ENCODE measurements at places on chromosomes 3 and 15.

DNA sequence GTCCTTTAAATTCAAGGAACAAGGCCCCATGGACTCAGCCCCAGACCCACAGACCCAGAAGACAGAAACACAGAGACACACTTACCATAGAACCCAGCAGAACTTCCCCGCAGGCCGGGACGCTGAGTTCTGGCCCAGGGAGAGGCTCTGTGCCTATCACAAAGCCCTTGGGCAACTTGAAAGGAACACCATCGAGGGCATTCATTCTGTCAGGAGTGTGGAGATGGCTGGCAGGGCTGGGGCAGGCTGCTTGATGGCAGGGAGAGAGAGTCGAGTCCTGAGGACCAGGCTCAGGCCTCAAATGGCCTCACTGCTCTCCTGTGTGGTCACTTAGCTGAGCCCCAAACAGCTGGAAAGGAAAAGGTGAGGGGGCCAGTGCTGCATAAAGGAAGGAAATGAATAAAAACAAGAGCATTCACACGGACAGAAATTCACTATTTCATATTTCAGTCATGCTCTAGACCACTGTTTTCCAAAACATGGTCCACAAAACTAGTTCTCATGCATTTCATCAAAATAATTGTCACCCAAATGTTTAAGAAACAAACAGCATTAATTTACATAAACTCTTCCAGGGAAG lies 8.9 kb downstream of the UBAP1L start:
- DNase-seq: no peak

- no peak for DNase-seq
Observed at GRCh38 chr3:191070762-191071403, 128.2 kb upstream of the OSTN start.

GRCh38 chr3:158801201-158801600 lies 653 bp upstream of the MFSD1 start:
- DNase-seq: no peak

- DNase-seq: peak; percentile 54
Observed at GRCh38 chr3:129794311-129795185, 99.0 kb downstream of the TMCC1 start.

- no peak for DNase-seq
Observed at GRCh38 chr15:73403171-73403570, 34.4 kb upstream of the HCN4 start.

DNA sequence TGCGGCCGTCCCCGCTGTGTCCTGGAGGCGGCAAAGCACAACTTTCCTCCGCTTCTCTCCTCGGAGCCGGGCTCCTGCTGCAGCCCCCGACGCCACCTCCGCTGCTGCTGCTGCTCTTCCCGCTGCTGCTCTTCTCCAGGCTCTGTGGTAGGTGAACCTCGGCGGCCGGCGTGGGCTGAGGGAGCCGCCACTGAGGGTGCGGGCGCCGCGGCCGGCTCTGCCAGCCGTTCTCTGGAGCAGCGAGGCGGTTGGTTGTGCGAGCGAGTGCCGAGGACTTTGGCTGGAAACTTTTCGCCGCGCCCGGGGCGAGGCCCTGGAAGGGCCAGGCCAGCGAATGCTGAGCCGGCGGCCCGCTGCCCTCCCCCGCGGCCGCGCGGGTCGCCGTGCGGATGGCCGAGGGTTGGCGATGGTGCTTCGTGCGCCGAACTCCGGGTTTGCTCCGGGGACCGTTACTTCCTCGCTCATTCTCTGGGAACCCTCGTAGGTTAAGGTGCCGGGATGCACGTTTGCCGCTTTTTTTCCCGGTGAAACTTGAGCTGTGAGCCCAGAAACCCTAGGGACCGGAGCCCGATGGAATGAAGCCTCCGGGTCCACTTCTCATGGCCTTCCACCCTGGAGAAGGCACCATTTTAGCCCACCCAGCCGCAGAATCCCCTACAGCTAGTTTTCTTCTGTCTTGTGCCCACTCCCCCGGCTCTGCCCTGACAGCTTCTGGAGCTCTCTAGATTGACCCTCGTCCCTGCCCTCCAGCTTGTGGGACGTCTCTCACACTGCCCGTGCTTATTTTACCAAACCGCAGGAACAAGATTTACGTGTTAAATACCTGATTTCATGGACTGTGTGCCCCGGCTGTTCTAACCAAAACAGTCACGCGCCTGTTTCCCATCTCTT lies 660 bp downstream of the NECTIN3 start:
- peak; percentile 20 for DNase-seq

DNA sequence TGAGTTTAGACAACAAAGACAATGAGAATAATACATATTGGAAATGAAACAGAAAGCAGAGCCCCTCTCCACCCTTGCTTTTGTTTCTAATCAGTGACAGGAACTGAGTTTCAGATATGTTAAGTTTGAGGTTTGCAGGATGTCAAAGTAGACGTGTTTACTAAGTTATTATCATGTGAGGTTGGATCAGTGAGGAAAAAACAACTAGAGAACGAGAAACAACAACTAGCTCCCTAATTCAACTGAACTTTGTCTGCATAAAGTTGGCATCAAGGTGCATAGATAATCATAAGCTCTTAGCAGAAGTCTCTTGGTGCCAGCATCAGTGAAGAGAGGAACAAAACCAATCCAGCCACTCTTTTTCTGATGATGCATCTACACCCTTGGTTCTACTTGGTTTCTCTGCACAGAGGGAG lies 491.1 kb upstream of the NR2F2 start:
- no peak for DNase-seq

GRCh38 chr15:38129531-38130204 lies 123.0 kb upstream of the SPRED1 start:
- DNase-seq: no peak

DNA sequence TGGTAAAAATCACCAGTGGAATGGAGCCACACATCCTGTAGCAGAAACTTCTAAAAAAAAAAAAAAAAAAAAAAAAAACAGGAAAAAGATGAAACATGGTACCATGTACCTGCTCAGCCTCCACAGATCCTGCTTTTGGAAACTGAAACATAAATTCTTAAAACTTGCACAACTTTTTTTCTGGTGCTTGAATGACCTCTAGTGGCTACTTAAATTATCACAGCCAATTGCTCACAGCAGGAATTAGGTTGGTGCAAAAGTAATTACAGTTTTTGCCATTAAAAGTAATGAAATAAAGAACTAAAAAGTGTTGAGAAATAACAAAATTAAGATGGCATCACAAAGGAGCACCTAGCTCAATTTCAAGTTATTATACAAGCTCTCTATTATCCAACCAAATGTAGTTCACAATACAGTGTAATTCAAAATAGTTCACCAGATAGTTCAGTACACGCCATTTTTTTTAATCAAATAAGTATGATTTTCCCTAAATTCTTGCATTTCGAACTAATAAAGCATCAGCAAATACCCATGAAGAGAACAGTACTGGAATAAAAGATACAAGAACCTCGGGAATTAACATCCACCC lies 80.6 kb downstream of the ULK4 start:
- DNase-seq: no peak

DNA sequence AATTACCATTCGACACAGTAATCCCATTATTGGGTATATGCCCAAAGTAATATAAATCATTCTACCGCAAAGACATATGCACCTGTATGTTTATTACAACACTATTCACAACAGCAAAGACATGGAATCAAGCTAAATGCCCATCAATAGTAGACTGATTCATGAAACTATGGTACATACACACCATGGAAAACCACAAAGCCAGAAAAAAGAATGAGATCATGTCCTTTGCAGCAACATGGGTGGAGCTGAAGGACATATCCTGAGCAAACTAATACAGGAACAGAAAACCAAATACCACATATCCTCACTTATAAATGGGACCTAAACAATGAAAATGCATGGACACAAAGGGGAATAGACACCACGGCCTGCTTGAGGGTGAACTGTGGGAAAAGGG lies 11.1 kb upstream of the MCF2L2 start:
- no peak for DNase-seq

- no peak for DNase-seq
Observed at GRCh38 chr15:69755551-69756310, 303.1 kb downstream of the RPLP1 start.

DNA sequence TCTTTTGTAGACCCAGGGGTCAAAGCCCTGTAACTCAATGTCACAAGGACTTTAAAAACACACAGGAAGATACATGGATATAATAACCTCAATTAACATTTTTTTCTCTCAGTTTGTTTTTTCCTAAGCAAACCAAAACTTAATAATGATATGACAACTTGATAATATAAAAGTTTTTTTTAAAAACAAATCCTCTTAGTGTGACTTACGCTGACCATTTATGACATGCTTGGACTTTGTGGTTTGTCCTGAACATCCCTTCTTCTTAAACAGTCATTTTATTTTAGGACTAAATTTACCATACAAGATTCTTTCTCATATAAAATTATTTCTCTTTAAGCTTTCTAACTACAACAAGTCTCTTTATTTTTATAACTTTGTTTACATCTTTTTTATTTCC lies 25.4 kb upstream of the FAM3D start:
- no peak for DNase-seq

- no peak for DNase-seq
Observed at GRCh38 chr3:111352585-111352984, 189.4 kb upstream of the CD96 start.

DNA sequence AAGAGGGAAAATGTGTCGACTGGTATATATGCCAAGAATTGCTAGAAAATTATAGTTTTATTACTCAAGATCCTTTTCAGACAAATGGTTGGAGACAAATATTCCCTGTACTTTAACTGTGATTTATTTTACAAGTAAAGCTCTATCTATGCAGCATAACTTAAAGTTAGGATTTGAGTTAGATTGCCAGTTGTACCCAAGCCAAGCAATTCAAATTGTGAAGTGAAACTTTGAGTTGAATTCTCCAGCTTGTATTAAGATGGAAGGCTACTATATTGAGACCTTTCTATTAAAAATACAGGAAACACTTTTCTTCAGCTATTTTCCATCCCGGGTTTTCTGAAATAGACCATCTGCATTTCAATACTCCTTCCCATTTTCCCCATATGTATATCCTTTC lies 333.1 kb upstream of the RBMS3 start:
- DNase-seq: no peak

GRCh38 chr3:169750665-169751064 lies 14.2 kb downstream of the TERC start:
- DNase-seq: no peak

GRCh38 chr15:71562251-71562650 lies 248.1 kb upstream of the NR2E3 start:
- no peak for DNase-seq

GRCh38 chr15:27238707-27239423 lies 267.9 kb downstream of the GABRG3 start:
- no peak for DNase-seq

GRCh38 chr3:29447946-29448627 lies 167.2 kb downstream of the RBMS3 start:
- no peak for DNase-seq

DNA sequence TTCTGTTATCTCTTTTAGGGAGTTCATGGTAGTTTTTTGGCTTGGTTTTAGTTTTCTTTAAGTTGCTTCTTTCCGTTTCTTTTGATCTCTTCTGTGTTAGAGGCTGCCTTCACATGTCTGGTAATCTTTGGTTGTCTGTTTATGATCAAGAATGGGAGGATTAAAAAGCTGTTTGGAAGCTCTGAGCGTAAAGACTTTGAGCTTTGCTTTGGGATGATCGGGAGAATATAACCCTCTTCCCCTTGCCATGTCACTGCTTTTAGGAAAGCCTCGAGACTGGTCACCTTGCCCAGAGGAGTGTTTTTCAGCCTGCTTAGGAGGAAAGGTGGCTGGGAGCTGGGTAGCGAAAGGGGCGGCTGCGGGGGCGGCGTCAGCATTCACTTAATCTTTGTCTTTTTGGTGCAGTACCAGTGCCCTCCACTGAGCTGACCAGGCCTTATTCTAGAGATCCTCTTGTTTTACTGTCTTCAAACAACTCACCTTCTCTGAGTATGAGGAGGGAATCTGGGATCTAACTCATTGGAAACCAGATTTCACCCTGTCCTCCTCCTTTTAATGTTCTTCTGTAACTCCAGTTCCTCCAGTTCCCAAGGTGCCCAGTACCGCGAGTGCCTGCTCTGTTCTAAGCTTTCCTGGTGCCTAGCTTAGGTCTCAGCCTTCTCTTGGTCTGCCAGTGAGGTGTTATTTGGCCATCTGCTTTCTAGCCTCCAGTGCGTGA lies 15.5 kb downstream of the TATDN2 start:
- no peak for DNase-seq

DNA sequence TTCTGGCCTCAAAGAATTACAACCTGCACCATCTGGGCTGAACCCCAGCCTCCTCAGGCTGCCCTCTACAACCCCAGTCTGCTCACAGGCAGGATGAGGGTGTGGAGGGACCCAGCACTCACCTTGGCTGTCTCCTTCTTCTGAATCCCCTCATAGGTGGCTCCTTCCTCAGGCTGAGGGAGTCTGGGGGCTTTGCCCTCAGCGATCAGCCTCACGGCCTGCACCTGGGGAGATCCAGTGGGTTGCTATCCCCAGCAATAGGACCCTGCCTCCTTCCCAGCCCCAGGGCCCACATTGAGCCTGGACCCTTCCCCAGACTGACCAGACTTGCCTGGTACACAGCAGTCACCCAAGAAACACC lies 25.1 kb downstream of the ALDH1L1 start:
- DNase-seq: no peak

DNA sequence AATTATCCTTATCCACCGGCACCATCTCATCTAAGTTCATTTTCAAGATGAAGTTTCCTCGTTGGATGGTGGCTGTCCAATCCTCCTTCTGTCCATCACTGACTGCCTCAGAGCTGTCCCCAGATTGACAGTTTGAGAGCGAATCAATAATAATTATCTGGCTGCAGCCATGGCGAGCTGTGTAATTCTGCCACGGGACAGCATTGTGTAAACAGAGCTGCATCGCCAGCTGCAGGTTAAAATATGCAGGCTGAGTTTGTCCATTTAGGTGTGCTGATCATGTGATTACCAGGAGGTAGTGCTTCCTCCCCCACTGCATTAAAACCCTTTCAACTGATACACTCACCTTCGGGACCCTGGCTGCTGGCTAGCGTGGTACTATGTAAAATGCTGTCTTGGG lies 461.9 kb upstream of the ONECUT1 start:
- DNase-seq: no peak

DNA sequence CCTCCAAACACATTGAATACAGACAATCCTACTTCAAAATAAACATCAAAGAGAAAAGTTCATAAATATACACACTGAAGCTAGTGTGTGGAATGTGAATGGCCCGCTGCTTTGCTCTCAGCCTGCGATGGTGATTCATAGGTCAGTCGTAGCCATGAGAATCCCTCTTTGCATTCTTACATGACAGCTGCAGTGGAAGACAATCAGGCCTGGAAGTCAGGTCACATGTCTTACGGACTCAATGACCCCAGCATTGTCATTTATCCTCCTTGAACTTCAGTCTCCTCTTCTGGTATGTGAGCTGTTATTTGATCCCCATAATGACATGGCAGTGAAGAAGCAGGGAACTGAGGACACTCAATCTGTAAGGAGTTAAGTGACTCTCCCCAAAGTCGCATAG lies 217.8 kb upstream of the EOMES start:
- DNase-seq: no peak

- no peak for DNase-seq
Observed at GRCh38 chr15:57635300-57635909, 43.7 kb downstream of the MYZAP start.

- DNase-seq: no peak
Observed at GRCh38 chr3:154250291-154250690, 74.0 kb downstream of the DHX36 start.

- no peak for DNase-seq
Observed at GRCh38 chr3:15220661-15221060, 14.6 kb downstream of the CAPN7 start.
